ENCODE measurements at places on chromosomes 12 and 14.

GRCh38 chr12:24608637-24609285 lies 340.1 kb downstream of the BCAT1 start:
- DNase-seq, result no peak

- peak; percentile 64 for DNase-seq
These were observed 39.2 kb downstream of the EFCAB11 start for GRCh38 chr14:89915114-89915878.

- no peak for DNase-seq
These were observed 13.6 kb upstream of the GALNT16 start for GRCh38 chr14:69246331-69246730.

- DNase-seq, result no peak
These were observed 14.5 kb upstream of the NAV3 start for GRCh38 chr12:77816196-77816595.

GRCh38 chr12:127115468-127116035 lies 1151.4 kb upstream of the TMEM132C start:
- DNase-seq, result no peak

GRCh38 chr12:92702754-92703679 lies at the start of gene PLEKHG7:
TSS of gene PLEKHG7 (plus strand) at chr12:92702989. CDS start at chr12:92706632, 3,643 bp downstream.
- DNase-seq, result no peak

- no peak for DNase-seq
These were observed 372.9 kb downstream of the DPF3 start for GRCh38 chr14:72521045-72521444.

DNA sequence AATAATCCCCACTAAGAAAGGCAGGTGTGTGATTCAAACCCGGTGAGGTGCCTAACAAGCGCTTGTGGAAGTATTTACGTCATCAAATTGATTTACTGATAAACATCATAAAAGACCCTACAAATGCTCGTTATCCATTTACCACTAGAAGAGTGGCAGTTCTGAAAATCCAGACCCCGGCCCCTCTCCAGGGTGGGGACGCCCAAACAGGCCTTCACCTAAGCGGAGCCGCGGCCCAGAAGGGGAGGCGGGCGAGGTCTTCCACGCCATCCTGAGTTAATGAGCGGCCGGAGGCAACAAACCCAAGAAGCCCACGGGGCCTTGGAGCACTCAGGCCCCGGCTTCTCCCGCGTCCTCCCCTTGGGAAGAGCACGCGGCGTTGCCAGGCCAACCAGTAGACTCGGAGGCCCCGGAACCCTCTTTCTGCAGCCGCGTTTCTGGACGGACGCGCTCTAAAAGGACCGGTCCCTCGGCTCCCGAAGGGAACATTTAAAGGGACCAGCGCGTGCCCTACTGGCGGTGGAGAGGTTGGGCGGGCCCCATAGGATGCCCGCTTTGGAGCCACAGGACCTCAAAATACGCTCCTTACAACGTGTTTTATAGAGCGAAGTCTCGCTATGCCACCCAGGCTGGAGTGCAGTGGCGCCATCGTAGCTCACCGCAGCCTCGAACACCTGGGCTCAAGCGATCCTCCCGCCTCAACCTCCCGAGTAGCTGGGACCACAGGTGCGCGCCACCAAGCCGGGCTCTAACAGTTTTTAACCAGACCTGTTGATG lies 3.5 kb downstream of the PTPN21 start:
- DNase-seq, result no peak

GRCh38 chr14:104600805-104601204 lies 3.8 kb downstream of the TMEM179 start:
- no peak for DNase-seq

GRCh38 chr12:46267575-46267824 lies 1.3 kb downstream of the SLC38A1 start:
- DNase-seq, result no peak

DNA sequence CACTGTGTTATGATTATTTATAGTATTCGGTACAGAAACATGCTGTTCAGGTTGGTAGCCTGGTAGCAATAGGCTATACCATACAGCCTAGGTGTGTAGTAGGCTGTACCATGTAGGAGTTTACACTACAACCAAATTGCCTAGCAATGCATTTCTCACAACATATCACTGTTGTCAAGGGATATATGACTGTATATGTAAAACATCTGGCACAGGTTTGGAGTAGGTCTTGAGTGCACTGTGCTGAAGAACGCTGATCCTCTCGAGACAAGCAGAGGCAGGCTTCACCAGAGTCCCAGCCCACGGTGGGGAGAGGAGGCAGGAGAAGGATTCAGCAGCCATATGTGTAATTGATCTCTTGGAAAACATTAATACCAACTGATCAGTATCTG lies 15.0 kb upstream of the TBX5 start:
- no peak for DNase-seq

DNA sequence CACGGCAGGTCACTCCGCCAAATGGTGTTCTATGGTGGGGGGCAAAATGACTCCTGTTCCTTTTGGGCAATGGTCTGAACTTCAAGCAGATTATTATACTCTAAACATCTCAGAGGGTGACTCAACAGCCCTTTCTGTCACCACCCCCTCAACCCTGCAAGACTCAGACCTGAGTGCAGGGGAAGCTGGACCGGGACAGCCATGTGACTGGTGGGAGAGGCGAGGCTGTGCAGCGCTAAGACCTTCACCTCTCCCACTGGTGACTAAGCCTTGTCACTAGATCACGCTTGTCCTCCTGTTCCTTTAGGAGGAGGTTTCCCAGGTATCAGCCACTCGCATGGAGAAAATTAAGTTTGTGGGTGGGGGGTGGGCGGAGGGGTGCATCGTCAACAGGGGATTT lies 67.1 kb upstream of the CCND2 start:
- no peak for DNase-seq

DNA sequence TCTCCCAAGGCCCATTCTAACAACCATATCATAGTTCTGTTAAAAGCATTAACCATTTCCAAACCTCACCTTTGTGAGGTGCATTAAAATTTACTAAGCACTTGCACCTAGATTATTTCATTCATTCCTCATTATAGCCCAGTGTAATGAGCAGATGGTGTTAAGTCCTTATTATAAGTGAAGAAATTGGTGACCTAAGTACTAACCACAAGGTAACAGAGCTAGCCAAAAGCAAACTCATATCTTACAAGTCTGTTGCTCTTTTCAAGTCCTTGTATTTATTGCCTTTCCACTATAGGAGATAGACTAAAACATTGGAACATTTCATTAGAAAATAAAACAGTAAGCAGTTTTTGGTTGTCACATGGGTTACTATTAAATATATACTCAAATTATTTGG lies 49.7 kb downstream of the TDP1 start:
- no peak for DNase-seq

DNA sequence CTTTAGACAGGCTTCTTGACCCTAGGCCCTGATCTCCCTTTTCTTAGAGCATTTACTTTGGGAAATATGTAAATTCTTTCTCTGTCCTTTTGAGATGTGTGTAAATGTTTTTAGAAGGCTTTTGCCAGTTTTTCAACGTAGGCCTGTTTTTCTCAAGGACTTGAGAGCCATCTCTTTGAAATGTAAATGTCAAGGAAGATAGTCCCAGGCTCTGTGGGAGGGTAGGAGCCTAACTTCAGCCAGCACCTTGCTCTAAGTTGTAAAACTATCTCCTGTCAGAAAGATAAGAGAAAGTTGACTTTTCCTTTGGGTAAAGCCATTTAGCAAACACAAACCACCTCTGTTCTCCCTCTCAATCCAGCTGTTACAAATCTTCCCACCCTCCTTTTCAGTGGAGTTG lies 219.8 kb downstream of the RPS29 start:
- DNase-seq, result no peak

DNA sequence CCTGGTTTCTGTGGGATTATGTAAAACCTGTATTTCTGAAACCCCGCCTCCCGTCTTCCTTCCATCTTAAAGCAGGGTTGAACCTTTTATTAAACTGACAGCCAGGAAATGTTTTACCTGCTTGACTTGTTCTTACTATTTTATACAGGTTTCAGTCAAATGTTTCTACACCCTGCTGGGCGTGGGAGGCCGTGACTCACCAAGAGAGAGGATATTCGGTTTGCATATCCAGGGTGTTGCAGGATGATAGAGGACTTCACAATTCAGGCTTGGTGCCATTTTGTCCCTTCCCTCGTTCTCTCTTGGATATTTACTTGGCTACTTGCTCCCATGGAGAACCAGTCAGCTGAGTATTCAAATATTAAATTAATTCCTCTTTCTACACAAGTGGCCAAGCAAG lies 69.7 kb downstream of the ARF6 start:
- DNase-seq, result peak; percentile 48

- no peak for DNase-seq
These were observed 22.5 kb downstream of the SLC35E3 start for GRCh38 chr12:68768431-68768939.

- DNase-seq, result no peak
These were observed 63.4 kb upstream of the NAV3 start for GRCh38 chr12:77767335-77767734.

- no peak for DNase-seq
These were observed 722.1 kb downstream of the TMTC2 start for GRCh38 chr12:83408851-83409250.

GRCh38 chr12:26226122-26226521 lies 30.7 kb downstream of the SSPN start:
- DNase-seq, result no peak

GRCh38 chr12:2171672-2172426 lies 119.1 kb downstream of the CACNA1C start:
- DNase-seq, result no peak

GRCh38 chr14:45705940-45706534 lies 453.0 kb upstream of the MIS18BP1 start:
- no peak for DNase-seq

DNA sequence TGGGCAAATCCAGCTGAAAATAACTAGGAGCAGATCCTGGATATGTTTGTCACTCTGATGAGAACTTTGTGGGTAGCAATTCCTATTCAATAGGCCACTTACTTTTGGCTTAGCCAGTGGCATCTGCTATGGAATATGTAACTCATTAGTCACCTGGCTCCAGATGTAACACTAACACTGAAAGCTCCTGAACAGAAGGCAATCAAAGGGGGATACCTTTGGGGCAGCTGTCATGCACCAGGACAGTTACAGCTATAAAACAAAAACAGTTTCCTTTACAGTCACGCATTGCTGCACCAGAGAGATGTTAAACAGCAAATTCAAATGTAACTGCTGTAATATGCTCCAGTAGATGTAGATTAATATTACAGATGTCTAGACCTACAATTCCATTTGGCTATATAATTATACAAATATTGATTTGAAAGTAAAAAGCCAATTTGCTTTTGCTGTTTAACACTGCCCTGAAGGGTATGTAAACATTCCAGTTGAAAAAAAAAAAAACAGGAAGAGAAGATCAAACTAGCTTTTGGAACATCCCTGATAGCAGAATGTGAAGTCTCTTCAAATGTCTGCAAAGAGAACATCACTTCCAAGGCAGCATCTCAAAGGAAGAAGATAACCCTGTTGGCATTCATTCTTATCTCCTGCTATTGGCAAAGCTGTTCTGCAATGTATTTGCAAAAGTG lies 18.4 kb downstream of the RACGAP1 start:
- DNase-seq, result no peak

GRCh38 chr12:53338916-53339315 lies 2.8 kb upstream of the SP7 start:
- no peak for DNase-seq

DNA sequence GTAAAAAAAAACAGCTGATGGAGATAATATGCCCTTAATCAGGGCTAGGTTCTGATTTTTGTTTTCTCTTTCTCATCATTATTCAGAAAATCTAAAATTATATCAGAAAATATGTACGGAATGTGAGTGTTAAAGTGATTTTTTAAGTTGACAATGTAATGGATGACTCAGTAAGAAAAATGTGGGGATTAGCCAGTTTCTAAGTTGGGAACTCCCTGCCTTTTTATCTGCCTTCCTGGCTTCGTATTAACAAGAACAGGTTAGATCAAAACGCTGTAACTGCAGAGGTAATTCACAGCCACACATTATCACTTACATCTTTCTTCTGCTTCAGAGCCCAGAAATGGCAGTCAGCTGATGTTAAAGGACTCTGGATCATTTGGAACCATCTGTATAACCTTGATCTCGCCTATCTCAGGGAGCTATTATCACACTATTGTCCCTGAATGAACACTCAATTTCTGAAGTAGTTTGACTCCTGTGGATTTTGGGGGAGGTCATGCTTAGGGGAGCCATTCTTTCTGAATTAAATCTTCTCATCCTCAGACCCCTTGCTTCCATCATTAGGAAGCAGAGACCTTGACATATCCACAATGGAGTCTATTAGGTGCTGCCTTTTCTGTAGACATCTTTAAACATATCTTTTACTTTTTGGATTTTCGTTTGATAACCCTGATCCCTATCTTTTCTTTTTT lies 135.7 kb upstream of the SLC16A7 start:
- no peak for DNase-seq

GRCh38 chr12:31431721-31432240 lies 105.8 kb upstream of the SINHCAF start:
- no peak for DNase-seq

- no peak for DNase-seq
These were observed 14.8 kb downstream of the HIP1R start for GRCh38 chr12:122850048-122850445.

DNA sequence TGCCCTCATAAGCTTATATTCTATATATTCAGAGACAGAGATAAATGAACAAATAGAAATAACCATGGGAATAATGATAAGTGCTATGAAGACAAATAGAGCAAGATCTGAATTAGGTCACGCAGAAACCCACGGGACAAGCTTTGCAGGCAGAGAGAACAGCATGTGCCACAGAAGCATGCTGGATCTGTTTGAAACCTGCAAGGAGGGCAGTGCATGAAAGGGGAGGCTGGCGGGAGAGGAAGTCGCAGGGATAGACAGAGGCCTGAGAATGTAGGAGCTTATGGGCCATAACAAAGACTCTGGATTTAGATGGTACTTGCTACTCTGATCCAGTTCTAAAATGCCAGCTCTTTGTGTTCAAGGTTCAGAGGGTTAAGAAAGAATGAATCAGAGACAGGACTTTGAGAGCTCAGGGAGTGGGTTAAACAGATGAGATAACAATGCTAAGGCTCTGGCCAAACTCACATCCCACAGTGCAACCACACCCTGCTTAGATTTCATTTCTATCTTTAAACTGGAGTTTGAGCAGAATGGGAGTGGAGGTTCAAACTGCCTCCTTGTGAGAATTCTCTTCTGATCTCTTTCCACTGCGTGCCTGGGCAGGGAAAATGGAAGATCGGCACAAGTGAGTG lies 49.2 kb upstream of the PPP1R12A start:
- no peak for DNase-seq

DNA sequence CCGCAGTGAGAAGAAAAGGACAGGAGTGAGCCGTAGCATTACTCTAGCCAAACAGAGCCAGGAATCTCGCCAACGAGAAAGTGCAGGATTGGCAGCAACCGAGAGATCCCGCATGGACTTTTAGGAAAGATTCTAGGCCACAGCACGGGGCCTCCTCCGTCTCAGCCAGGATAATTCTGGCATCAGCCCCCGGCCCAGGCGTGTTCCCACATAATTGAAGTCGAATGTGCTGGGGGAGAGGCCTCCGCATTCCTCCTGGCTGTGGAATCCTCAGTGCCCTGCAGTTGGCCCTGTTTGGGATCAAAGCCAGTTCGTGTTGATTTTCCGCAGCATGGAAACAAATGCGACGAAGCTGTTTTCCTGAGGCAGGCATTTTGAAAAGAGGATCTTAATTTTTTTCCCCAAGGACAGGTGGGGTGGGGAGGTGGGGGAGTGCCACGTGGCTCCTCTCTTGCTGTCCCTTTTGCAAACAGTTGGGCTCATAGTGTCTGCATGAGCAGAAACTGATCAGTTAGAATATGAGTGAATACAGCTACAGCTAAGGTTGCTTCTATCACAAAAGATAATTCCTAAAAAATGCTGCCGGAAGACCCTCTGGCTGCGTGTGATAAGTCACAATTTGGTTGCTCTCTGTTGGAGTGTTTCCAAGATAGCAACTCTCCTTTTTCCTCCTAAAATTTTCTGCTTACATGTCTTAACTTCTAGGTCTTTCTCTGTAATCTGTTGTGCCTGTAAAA lies 37.3 kb upstream of the ATXN2 start:
- DNase-seq, result peak; percentile 67

GRCh38 chr14:94612580-94613554 lies 676 bp downstream of the SERPINA3 start:
- no peak for DNase-seq

All from hematopoietic multipotent progenitor cell treated with erythropoietin and hydrocortisone succinate and interleukin-3 and kit ligand, for 15 days (in vitro differentiated cells).